ENCODE measurements at places on chromosomes 2 and 18.
A peak's percentile ranks its signal among the peaks of the same experiment; 100 is the strongest.

DNA sequence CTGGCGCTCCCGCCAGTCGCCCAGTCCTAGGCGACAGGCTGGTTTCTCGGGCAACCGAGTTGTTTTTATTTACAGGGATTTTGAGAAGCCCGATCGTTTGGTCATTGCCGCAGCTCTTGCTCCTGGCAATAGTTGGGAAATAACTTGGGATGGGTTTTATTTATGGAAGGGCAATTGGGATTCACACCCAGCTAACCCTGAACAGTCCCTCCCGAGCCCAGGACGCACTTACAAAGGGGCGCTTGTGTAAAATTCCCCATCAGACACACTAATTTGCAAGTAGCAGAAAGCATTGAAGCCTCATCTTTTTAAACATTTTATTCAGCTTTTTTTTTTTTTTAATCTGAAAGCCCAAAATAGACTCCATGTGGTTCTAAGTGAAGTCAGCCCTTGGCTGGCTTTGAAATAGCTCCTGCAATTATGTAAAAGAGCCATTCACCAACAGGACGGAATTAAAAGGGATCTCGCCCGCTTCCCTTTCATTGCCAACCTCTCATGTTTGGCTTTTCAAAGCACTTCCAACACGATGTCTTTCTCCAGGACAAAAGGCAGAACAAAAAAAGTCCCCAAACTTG is 3.6 kb upstream of the GBX2 start:
- DNase-seq: peak; percentile 53

- no peak for DNase-seq
Observed at GRCh38 chr2:197414039-197414438, 20.8 kb downstream of the SF3B1 start.

GRCh38 chr2:227805578-227805977 is 8.1 kb upstream of the CCL20 start:
- DNase-seq: no peak

DNA sequence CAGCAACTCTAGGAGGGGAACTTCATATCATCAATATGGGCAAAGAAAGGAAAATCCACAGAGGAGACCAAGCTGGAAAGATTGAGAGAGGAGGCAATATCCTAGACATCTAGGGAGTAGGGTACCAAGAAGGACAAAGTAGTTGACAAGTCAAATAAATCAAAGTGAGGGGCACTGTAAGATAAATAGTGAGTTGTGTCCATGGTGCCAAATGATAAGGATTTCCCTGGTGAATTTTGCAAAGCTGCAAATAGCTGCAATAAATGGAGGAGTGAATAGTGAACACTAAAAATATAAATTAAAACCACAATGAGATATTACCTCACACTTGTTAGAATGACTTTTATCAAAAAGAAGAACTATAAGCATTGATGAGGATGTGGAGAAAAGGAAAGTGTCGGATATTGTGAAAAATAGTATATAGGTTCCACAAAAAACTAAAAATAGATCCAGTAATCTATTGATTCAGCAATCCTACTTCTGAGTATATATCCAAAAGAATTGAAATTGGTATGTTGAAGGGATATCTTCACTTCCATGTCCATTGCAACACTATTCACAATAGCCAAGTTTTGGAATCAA is 258.2 kb upstream of the FN1 start:
- DNase-seq: no peak

- DNase-seq: no peak
Observed at GRCh38 chr2:174177316-174177890, 70.9 kb downstream of the OLA1 start.

- DNase-seq: no peak
Observed at GRCh38 chr2:70069049-70069448, 18.2 kb upstream of the PCBP1 start.

DNA sequence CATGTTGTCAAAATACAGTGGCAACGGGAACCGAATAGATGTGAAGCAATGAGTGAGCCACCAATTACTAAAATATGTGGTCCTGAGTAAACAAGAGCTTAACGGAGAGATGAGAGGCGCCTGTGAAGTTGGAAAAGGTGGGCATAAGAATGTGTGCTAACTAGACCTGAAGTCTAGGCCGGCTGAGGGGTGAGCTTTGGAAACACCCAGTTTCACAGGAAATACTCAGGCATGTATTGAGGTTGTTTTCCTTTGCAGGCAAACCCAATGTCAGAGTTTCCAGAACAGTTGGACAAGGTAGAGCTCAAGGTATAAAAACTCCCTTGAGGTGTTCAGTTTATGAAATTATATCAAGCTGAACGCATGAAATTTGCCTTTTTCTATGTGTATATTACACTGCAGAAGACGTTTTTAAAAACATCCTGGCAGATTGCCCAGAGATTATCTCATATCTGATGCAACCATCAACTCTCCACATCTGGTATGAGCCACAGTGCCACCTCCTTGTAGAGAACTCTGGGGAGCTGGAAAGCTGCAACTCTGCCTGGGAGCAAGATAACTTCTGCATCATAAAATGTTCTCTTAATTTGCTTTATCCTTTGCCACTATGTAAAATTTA is 3.9 kb upstream of the WDSUB1 start:
- no peak for DNase-seq

GRCh38 chr2:39470580-39470979 is 33.5 kb upstream of the MAP4K3 start:
- DNase-seq: no peak

- DNase-seq: no peak
Observed at GRCh38 chr18:35511428-35511827, 13.7 kb upstream of the INO80C start.

DNA sequence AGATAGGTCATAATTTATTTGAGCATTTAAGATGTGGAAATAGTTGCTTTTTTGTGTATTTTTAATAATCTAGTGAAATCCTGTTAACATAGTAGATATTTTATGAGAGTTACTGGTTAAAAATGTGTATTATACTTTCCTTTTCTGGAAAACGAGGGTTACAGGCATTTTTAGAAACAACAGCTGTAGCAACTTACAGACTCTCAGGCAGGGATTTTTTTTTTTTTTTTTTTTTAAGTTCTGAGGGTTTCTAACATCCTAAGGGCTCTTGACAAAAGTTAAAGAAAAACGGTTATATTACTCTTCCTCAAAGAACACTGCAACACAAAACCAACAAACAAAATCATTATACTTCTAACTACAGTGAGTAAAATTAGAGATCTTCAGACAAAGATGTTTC is 205.9 kb downstream of the ACKR3 start:
- no peak for DNase-seq

DNA sequence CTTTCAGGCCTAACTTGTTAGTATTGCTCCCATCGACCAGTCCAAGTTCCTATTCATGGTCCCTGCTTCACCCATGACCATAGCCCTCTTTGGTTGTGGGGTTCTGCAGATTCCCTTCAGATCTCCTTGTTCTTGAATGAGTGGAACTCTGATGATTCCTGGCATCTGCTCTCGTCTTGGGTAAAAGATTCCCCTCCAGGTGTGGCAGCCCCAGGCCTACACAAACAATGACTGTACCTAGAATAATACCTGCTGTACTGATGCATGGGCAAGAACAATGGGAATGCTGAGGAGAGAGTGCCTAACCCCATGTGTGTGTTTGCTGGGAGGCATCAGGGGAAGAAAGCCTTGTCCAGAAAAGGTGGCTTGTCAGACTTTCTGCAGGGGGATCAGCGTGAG is 39.2 kb upstream of the MRPL19 start:
- no peak for DNase-seq

- DNase-seq: no peak
Observed at GRCh38 chr2:205850132-205850531, 167.8 kb downstream of the NRP2 start.

DNA sequence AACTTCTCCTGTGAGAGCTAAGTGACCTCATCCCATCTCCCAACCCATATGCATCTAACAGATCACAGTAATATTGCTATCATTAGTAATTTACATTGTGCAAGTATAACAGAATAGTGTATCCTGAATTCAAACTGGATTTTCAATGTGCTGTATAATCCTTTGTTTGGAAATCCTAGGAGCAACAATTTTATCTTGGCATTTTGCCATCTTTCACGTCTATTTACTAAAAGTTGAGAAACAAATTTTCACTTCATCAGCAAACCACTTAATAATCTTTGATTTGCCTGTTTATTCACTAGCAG is 3.8 kb downstream of the HNRNPLL start:
- peak; percentile 2 for DNase-seq

DNA sequence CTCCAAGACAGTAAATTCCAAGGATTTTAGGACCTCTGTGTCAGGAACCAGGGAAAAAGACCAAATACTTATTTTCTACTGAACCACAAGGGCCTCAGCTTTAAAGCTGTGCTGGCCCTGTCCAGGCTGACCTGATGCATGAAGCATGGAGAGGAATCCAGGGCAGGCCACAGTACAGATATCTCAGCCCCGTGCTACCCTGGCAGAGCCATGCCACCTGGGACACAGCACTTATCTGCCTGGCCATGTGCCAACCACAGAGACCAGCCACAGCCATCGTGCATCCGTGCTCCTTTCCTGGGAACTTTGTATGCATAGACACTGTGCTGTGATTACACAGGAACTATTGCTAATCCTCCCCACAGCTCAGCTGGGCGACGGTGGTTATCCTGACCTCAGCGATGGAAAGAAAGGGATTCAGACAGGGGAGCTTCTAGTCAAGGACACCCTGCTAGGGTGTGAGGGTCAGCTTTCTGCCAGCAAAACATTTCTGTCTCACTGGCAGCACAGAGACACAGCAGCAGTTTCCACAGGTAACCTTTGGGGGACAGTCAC is 687.4 kb upstream of the ID2 start:
- no peak for DNase-seq

GRCh38 chr2:66434679-66435548 is at the start of gene MEIS1:
TSS of gene MEIS1 (plus strand) at chr2:66435125. CDS start at chr2:66435857, 732 bp downstream.
- peak; percentile 85 for DNase-seq

DNA sequence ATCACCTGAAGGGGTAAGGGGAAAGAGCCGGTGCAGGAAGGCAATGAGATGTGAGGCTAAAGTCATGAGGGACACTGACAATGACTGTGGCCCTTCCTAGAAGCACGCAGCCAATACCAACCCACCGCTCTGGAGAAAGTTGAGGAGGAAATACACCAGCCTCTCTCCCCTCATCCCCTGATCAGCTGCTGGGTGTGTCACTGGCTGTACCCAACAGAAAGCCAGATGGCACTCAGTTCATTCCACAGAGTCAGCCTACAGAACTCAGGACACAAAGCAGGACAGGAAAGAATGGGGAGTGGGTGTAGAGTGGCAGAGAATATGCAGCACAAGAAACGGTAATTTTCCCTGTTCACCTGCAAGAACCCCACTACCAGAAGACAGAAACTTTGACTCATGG is 29.7 kb downstream of the CCBE1 start:
- DNase-seq: no peak

DNA sequence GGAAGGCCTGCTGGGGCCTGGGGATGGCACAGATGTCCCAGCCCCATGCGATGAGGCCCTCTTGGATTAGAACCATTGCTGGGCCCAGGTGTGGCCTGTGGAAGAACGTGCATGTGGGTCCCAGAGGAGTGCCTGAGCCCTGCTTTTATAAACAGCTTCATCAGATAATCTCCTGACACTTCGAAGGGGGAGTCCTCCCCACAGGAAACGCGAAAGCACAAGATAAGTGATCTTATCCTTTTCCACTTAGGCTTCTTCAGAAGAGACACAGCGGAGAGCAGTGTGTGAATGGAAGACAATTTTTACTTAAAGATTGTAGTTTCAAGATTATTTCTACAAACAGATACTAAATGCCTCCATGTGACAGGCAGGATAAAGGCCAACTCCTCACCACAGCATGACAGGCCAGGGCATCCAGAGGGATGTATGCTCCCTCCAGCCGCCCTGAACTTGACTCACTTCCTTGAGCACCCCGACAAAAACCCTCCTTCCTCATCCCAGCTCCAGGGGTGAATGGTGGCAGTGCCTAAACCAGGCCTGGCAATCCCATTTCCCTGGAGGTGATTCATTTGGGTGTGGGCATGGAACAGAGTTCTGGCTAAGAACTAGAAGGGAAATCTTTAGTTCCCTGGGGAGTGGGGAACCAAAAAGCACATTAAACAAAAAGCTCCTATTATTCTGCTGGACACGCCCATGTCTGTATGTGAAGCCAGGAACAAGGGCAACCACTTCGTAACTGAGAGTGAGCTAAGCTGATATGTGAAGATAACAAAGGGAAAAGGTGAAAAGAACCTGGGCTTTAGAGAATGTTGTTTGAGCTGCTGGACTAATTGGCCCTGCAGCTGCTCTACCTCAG is 56.2 kb upstream of the TMEM163 start:
- no peak for DNase-seq

DNA sequence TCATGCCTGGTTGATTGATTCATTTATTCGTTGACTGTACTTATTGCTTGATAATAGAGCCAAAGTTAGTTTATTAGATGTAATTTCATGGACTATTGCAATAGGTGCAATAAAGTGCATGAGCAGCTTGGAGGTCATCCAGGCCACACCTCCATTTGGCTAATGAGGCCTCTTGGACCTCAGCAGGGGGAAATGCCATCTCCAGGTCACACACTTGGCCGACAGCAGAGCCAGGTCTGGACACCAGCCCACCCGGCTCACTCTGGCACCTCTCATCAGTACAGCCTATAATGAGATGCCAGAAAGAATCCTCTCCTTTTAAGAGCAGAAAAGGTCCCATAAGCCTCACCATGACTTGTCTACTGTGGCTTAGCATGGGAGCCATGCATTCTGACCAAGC is 71.2 kb upstream of the AFF3 start:
- DNase-seq: no peak

- DNase-seq: no peak
Observed at GRCh38 chr2:117126656-117127055, 687.8 kb upstream of the DDX18 start.

- no peak for DNase-seq
Observed at GRCh38 chr2:159129269-159129668, 157.2 kb downstream of the WDSUB1 start.

- no peak for DNase-seq
Observed at GRCh38 chr2:220575963-220576362, 948.5 kb downstream of the SLC4A3 start.

DNA sequence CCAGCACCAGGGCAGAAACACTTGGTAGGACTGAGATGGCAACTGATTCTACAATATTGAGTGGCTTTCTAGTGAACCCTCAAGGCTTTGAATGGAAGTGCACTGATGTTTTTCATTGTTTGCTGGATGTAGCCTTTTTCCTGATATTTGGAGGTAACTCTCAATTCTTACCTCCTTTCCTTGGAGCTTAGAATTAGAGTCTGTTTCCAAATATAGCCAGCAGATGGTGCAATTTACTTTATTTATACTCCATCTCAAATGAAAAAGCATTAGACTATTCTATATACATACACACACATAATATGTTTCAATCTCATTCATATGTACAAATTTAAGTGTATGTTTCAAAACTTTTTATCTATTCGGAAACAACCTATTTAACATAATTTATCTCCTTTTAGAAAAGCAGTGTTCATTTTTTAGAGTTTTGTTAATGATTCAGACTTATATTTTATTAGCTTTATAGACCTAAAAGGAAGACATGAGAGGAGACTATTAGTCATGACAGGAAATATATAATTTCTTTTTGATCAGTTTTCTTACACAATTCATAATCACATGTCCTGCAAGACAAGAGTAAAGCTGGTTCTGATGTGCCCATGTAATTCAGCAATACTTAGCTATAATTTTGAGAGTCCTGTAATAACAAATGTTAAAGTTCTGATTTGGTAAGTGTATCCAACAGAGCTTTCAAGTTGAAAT is 124.8 kb downstream of the NUP35 start:
- DNase-seq: peak; percentile 19

GRCh38 chr18:63439334-63439733 is 17.1 kb upstream of the VPS4B start:
- peak; percentile 65 for DNase-seq

GRCh38 chr2:19228181-19228593 is 130.2 kb downstream of the OSR1 start:
- DNase-seq: no peak
